ENCODE measurements at places on chromosomes 13 and 19. TPM values are rescaled to one million over a fixed set of nuclear protein-coding genes. Genes with fewer than 3 reads are reported as not detected.

GRCh38 chr13:76454991-76455390, 431.2 kb downstream of the KCTD12 start:
- DNase-seq: no peak

- no peak for DNase-seq
Measured at GRCh38 chr13:114227528-114227927, 7.2 kb upstream of the CDC16 start.

HNRNPM gene
- total RNA-seq: 63.7 TPM

DNA sequence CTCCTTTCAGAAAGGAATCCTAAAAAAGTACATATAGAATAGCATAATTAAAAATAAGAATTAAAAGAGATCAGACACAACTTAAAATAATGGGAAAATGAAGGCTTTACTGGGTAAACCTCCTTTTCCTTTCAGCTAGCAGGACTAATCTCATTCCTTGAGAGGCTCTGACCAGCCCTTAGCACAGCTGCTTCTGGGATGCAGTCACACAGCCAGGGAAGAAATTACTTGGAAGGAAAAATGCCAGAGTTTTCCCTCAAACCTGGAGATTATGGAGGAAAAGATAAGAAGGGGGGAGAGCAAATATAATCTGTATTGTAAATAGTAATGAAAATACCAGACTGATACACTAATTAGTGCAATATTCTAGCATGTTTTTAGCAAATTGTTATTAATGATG, 91.8 kb downstream of the LRCH1 start:
- no peak for DNase-seq

GRCh38 chr13:26074706-26075105, 22.9 kb upstream of the SHISA2 start:
- no peak for DNase-seq

GRCh38 chr13:104868806-104869205, 1666.7 kb downstream of the EFNB2 start:
- no peak for DNase-seq

- DNase-seq: no peak
Measured at GRCh38 chr13:109750221-109750775, 36.1 kb downstream of the IRS2 start.

ZNF302 gene
- total RNA-seq: 77.5 TPM

GRCh38 chr13:92137520-92137919, 739.1 kb downstream of the GPC5 start:
- no peak for DNase-seq

DNA sequence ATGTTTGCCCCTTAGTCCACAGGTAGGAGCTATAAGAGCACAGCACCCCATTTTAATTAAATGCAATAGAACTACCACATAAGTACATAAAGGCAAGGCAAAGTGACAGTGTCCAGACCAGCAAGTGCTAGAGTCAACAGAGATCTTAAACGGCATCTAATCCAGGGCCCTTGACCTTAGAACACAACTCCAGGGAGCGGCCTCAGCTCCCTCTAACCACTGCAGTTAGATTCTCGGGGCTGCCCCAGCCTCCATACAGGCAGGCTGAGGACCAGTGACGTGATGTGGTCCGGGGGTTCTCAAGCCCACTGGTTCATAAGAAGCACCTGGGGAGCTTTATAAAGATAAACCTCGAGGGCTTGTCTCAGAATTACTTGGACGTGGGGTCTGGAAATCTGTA, 10.0 kb upstream of the ATP12A start:
- no peak for DNase-seq

DNA sequence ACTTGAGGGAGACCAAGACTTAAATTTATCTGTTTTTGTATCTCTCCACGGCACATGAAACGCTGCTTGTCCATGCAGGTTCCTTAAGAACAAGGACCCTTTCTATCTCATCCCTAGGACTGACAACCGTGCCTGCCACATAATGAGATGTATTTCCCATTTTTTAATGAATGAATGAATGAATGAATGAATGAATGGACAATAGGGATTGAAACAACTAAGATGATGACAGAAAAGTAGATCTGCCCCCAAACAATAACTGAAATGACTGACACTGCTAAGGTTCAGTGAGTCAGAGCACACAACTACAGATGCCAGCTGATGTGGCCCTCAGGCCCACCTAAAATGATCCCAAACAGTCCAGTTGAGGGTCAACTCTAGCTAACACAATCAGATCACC, 69.8 kb downstream of the USP12 start:
- no peak for DNase-seq

GRCh38 chr19:4474514-4475022, 2.5 kb downstream of the HDGFL2 start:
- no peak for DNase-seq

DNA sequence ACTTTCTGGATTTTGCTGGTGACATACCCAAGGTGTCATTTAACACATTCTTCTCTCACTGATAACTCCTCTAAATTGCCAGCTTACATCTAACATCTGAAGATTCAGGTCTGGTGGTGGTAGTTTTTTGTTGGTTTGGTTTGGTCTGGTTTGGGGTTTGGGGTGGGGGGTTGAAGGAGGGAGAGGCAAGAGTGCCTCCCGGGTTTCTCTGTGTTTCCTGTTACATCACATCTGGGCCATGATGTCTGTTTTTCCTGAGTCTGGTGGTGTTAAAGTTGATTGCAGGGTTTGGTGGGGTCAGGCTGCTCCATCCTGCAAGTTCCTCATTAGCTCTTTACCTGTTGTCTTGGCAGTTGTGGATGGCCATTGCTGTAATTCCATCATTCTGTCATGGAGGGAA, 155.8 kb upstream of the UBL3 start:
- DNase-seq: no peak

- no peak for DNase-seq
Measured at GRCh38 chr19:2619076-2619475, 83.4 kb downstream of the GNG7 start.

DNA sequence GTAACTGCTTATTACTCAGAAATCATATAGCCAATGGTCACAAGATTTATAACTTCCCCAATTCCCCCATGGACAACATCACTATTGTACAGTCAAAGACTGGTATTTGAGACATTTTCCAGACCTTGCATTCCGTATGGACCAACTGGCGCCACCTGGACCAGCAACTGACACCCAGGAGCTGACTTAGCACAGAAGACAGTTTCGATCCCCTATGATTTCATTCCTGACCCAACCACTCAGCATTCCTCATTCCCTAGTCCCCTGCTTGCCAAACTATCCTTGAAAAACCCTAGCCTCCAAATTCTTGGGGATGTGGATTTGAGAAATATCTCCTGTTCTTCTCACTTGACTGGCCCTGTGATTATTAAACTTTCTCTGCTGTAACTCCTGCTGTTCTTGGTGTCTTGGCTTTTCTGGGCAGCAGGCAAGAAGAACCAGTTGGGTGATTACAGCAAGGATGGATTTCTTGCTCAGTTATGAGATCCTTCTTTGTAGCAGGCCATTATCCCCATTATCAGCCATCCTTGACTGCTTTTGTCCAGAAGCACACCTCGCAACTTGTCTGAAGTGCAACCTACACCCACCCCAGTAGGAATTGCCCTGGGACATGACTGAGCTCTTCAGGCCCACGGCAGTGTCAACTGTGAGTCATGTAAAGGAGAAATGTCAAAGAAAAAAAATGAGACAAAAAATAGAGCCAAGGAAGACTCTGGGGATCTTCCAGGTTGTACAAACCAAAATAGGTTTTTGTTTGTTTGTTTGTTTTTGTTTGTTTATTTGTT, 13.7 kb upstream of the MAP3K10 start:
- DNase-seq: no peak

DNA sequence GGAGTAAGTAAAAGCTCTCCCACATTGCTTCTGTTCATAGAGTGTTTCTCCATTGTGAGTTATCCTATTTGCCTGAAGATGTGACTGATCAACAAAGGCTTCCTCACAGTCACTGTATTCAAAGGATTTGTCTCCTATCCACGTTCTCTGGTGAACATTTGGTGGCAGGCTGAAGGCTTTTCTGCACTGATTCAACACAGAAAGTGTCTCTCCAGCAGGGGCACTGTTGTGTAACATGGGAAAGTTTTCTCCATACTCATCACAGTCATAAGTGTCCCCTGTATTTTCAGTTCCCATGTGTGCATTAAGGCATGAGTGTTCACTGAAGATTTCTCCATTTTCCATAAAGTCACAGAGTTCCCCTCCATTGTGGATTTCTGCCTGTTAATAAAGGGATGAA, 17.6 kb downstream of the ZNF121 start:
- DNase-seq: no peak

SIAH3 gene
- total RNA-seq: 0.16 TPM

CFAP97D2 gene
- total RNA-seq: not detected

ZNF723 gene
- total RNA-seq: not detected

TLE2 gene
- total RNA-seq: 14.1 TPM

GRCh38 chr19:51111606-51112005, 3.4 kb upstream of the CTU1 start:
- no peak for DNase-seq

MED16 gene
- total RNA-seq: 21.2 TPM

DNA sequence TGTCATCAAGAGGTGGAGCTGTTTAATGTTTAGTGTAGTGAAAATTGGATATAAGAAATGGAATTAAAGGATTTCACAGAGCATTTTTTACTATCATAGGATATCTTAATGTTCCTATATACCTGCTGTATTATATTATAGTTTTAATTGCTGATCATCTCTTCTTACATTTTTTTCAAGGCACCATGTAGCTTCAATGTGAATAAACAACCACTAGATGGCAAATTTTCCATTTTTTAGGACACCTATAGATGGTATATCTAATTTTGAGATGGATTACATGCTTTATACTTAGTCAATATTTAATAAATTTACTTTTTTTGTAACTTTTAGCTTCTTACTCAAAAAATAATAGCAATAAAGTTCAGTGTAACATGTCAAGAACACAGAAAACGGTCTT, 9.0 kb upstream of the ATXN8OS start:
- DNase-seq: no peak

TRPC4 gene
- 3.8 TPM for total RNA-seq

EBPL gene
- 38.2 TPM for total RNA-seq

DNA sequence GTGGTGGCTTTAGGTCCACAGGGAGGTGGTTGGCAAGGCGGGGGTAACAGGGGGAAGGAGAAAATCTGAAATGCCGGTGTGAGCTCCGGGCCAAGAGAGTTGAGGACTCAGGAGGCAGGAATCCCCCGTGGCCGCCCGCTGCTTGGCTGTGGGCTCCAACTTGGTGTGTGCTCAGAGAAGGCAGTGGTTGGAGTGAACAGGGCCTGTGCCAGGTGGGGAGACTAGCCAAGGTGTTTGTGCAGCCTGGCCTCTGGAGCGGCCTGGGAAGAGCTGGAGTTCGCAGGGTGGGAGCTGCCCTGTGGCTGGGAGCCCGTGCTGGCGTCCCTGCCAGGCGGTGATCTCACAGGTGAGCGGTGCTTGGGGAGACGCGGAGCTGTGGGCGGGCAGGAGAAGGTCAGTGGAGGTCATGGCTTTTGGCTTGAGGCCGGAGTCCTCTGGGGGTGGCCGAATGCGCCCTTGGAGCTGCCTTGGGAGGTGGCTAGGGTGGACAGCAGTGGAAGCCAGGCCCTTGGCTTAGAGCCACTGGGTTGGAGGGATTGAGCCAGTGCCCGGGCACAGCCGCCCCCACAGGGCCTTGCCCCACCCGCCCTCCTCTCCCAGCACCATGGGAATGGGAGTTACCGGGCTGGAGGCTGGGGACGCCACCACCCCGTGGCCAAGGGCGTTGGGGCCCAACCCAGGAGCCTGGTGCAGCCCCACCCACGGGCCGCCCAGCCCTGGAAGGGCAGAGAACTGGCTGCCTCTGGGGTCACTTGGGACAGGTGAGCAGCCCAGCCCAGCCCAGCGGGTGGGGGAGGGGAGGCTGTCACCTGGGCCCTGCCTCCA, 7.1 kb upstream of the CIRBP start:
- DNase-seq: no peak

GRCh38 chr13:114145256-114145655, 12.8 kb upstream of the RASA3 start:
- DNase-seq: no peak
